WTC11 (cell line): ENCODE measurements at places on chromosomes 16 and 17.
A peak's percentile ranks its signal among the peaks of the same experiment; 100 is the strongest.

- H3K4me1 ChIP-seq = no peaks in the 10 kb centered on the region
- H3K27ac ChIP-seq = no peak overlapping the region
- peaks cover 80% of the 10 kb centered on the region for H3K36me3 ChIP-seq
- DNase-seq = no peak
- peaks cover 4% of the 10 kb centered on the region; the same call in 1 of the 2 replicates for H3K27me3 ChIP-seq
- no peak overlapping the region for H3K4me3 ChIP-seq
Observed at GRCh38 chr16:7013990-7014389, 318.7 kb upstream of the RBFOX1 start.

DNA sequence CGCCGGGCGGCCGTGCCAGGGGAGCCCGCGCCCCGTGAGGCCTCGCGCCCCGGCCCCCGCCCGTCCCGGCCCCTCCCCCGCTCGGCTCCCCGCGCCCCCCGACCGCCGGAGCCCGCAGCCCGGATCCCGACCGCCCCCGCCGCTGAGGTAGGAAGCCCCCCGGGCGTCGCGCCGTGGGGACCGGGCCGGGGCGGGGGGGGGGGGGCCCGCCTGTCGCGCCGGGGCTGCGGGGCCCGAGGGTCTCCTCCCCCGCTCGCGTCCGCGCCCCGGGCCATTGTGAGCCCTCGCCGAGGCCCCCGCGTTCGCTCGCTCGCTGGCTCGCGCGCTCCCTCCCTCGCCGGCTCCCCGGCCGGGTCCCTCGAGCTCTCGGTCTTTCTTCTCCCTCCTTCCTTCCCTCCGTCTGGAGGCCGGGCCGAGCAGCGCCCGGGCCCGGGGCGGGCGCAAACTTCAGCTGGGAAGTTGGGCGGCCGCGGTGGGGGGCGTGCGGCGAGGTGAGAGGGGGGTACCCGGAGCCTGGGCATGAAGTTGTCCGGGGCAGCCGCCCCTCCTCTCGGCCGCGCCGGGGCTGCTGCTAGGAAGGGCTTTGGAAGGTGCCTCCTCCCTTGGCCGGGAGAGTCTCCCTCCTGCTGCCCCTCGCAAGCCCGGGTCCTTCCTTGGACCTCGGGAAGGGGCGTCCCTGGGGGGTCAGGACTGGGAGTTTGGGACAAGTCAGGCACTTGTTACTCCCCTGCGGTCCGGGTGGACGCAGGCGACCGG, 419 bp downstream of the GLIS2 start:
- no peaks in the 10 kb centered on the region for H3K36me3 ChIP-seq
- DNase-seq = no peak
- peak overlapping the region; percentile 70 for H3K4me3 ChIP-seq
- H3K27ac ChIP-seq = no peak overlapping the region

- H3K27ac ChIP-seq = no peak overlapping the region
- peaks cover 6% of the 10 kb centered on the region for H3K4me1 ChIP-seq
- H3K4me3 ChIP-seq = no peak overlapping the region
- no peak for DNase-seq
Observed at GRCh38 chr17:8830141-8830540, 31.0 kb upstream of the MFSD6L start.

DNA sequence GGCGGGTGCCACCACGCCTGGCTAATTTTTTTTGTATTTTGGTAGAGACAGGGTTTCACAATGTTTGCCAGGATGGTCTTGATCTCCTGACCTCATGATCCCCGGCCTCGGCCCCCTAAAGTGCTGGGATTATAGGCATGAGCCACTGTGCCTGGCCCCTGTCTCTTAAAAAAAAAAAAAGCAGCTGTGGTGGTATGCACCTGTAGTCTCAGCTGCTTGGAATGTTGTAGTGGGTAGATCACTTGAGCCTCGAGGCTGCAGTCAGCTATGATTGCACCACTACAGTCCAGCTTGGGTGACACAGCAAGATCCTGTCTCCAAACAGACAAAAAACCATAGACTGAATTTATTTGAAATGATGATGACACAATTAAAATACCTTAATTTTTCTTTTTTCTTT, 24.3 kb downstream of the CDK12 start:
- no peaks in the 10 kb centered on the region for H3K4me1 ChIP-seq
- no peak overlapping the region for H3K27ac ChIP-seq
- no peak for DNase-seq
- H3K27me3 ChIP-seq = no peaks in the 10 kb centered on the region
- H3K36me3 ChIP-seq = peaks cover 7% of the 10 kb centered on the region

DNA sequence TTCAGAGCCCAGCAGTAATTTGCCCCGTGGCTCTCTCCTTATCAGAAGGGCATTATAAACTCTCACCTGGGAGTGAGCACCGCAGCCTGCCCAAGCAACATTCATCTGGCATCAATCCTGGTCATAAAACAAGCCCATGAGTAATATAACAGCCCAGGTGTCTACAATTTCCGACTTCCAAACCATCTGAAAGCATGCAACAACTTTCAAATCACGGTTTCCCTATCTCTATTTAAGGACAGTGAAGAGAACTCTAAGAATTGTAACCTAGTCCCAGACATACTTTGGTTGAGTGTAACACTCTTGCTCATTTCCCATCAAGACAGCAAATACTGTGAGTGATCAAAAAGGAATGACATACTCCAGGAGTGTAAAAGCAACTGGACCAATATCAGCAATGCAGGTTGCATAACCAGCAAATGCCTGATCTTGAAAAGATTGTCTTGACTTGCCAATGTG, 487.4 kb upstream of the SOX9 start:
- no peak overlapping the region for H3K4me3 ChIP-seq
- H3K27me3 ChIP-seq = no peaks in the 10 kb centered on the region
- H3K4me1 ChIP-seq = 0 out of 2 replicates have a peak, but pooled peaks cover 3% of the 10 kb centered on the region
- no peak for DNase-seq
- H3K27ac ChIP-seq = no peak overlapping the region
- H3K36me3 ChIP-seq = no peaks in the 10 kb centered on the region

- H3K27ac ChIP-seq = no peak overlapping the region
- peaks cover 7% of the 10 kb centered on the region; the same call in 1 of the 2 replicates for H3K4me1 ChIP-seq
- H3K36me3 ChIP-seq = no peaks in the 10 kb centered on the region
Observed at GRCh38 chr17:47791025-47791424, 30.6 kb downstream of the OSBPL7 start.

DNA sequence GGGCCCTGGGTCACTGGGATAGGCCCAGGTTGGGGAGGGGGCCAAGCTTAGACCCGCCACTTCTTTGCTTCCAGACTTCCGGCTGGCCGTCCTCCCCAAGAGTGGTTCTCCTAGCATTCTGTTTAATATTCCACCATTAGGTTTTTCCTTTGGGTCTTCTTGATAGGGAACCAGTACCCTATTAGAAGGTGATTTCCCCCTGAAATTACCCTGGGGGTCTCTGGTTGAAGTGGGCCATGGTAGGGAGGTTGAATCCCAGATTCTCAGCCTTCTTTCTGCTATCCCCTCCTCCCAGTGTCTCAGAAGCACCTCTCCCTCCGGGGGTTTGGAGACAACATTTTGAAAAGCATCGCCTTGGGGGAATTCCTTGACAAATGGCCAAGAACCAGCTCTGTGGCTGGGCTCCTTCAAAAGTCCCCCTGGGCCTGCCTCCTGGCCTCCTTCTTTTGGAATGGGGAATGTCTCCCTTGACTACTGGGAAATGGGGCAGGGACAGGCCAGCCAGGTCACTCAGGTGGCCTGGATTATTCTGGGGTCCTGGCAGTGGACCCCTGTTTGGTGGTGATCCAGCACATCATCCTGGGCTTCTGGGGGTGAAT, 5.7 kb downstream of the LASP1 start:
- no peak for DNase-seq
- H3K36me3 ChIP-seq = 0 out of 2 replicates have a peak, but pooled peaks cover 2% of the 10 kb centered on the region
- H3K27me3 ChIP-seq = no peaks in the 10 kb centered on the region
- H3K4me3 ChIP-seq = no peak overlapping the region
- peaks cover 90% of the 10 kb centered on the region for H3K4me1 ChIP-seq
- H3K27ac ChIP-seq = peak overlapping the region; percentile 36

GRCh38 chr16:959232-960040, 11.3 kb downstream of the LMF1 start:
- H3K27ac ChIP-seq = peak overlapping the region; percentile 68; the same call in 1 of the 2 replicates
- H3K4me3 ChIP-seq = no peak overlapping the region
- DNase-seq = no peak
